ENCODE measurements at places on chromosomes 1 and 21. TPM values are rescaled to one million over a fixed set of nuclear protein-coding genes. Genes with fewer than 3 reads are reported as not detected.

The FASLG gene
- not detected for total RNA-seq

DNA sequence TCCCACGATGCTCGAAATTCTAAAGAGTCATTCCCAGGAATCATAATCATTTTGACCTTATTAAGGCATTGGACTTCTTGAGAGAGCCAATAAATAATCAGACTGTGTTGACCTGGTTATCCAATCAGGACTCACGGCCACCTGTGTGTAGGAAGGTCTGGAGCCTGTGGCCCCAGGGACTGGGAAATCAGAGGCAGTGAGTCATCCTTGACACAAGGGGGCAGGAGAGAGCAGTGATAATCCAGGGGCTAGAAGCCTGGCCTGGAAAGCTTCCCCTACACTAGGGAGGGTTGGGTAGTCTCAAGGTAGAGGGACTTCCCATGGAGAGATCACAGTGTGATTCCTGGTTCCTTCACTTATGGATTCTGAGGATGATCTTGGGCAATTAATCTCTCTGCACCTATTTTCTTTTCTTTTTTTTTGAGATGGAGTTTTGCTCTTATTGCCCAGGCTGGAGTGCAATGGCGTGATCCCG lies 4.7 kb downstream of the MR1 start:
- DNase-seq: peak; percentile 43

GRCh38 chr1:61375082-61375880 lies 292.9 kb downstream of the NFIA start:
- no peak for DNase-seq

GRCh38 chr1:153513023-153513422 lies 22.8 kb downstream of the S100A6 start:
- DNase-seq: no peak

The LMX1A gene
- not detected for total RNA-seq

DNA sequence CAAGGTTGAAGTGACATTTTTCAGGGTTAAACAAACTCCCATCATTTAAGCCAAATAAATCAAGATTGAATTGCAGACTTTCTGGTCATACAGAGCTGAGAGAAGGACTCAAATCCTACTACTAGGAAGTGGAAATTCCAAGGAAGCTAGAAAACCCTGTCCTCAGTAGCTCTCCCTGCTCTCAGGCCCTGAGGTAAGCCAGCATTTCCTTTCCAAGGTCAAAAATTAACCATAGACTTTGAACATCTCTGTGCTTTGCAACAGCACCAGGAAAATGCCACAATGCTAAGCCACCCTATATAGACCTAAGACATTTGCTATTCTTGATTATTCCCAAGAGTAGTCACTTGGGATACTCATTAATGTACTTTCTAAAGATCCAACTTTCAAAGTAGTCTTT lies 45.1 kb downstream of the LUZP1 start:
- no peak for DNase-seq

DNA sequence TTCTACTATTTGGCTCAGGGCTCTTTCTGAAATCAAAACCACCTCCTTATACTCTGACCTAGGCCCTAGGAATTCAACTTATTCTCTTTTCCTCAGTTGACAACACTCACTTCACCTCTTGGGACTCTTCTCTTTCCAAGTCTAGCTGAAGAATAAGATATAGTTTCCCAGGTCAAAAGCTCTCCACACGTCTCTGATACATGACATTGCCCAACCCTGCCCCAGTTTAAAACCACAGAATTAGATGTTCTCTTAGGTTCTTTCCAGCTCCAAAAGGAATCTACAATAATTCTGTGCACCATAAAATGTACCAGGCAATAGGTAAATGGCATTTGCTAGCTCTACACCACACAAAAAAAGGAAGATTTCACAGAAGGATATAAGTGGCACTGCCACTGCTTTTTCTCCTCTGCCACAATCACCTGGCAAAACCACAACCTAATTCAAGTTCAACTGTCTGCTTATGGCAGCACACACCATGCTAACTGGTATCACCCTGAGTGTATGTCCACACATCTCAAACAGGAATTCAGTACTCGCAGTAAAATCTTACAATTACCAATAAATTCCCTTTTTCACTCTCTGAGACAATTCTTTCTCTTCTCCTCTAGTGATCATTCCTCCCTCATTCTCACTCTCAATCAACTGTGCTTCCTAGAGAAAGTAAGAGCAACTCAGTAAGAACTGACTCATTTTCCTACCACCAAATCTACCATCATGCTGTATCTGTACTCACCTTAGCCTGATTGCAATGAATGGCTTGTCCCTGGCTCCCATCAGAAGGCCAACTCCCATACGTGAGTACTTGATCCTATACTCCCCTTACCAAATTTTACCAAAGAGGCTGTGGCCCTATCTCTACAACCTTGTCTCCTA lies 27.3 kb downstream of the ZBTB8OS start:
- no peak for DNase-seq

DNA sequence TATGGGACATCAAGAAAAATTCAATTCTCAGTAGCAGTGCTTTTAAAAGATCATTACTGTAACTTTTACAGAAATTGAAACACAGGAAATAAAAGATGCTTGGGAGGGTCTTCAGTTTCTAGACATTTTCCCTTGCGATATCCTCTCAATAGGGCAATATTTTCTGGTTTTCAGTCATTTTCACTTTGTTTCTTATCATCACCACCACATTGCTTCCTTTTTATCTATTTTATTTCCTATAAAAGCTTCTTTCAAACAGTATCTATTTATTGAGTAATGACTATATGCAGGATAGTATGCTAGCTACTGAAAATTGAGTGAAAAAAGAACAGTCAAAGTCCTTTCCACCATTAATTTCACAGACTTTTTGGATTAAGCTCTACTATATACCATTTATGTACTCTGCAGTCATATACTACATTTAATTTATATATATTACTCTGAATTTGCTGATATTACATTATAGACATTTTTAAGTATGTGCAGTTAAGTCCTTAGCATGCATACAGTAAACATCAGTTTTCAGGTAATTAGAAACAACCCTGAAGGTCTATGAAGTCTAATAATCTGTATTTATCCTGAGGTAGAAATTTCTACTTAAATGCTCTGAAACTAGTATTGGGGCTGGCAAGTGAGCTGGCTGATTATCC lies 18.7 kb downstream of the TRMT1L start:
- no peak for DNase-seq

The RCAN1 gene
- 56.0 TPM for total RNA-seq

The RAB7B gene
- total RNA-seq: 2.2 TPM

DNA sequence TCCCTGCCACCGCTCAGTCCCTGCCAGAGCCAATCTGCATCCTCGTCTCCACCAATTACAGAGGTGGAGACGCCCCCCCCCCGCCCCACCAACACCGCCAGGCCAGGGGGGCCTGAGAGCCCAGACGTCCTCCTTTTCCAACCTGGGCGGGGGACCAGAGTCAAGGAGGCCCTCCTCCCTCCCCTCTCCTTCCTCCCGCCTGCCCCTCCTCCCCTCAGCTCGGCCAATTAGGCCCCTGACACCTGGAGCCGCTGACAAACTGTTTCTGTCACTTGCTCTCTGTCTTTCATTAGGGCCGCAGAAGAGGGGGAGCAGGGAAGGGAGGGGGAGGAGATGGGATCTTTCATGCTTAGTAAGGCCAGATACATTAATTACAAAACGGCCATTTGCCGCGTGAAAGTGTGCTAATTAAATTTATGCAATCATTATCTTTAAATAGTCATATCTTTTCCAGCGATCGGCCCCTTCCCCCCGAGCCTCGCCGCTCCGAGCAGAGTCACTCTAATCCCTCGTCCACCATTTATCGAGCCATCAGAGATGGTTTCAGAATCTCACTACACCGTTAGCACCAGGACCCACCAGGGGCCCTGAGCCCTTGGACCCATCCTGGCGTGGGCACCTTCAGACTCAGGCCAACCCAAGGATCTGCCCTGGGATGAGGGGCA lies 94.7 kb downstream of the PAX7 start:
- DNase-seq: no peak

DNA sequence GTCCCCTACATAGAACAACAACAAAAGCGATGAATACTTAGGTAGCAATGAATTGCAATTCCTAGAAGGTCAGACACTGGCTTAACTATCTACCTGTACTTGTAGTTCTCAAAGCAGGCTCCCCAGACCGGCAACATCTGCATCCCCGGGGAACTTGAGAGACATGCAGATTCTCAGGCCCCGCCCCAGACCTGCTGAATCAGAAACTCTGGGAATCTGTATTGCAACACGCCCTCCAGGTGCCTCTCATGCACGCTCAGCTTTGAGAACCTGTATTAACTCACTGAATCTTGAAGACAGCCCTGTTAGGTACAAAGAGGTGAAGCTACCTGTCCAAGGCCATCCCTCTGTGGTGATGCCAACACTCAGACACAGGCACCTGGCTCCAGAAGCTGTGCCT lies 128.1 kb downstream of the KAZN start:
- no peak for DNase-seq

- no peak for DNase-seq
Measured at GRCh38 chr21:32163386-32163785, 115.5 kb downstream of the MIS18A start.

- peak; percentile 93 for DNase-seq
Measured at GRCh38 chr1:155324037-155324716, 3.5 kb downstream of the RUSC1 start.

- no peak for DNase-seq
Measured at GRCh38 chr21:41660748-41661147, 106.1 kb downstream of the RIPK4 start.

DNA sequence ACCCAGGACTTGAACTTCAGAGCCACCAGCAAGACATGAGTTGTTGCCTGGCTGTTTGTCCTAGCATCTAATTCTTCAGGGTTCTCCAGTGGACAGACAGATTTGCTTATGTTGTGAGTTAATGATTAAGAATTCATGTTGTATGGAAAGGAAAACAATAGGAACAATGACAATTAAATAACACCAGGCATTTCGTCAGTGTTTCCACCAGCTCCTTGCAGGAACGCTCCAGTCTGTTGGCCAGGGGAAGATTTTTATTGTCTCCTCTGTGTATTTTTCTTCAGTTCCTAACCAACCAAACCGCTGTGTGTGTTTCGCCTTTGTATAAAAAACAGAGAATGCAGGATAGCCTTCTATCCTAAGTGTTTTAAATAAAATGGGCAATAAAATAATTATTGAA lies 64.4 kb upstream of the PTGFR start:
- no peak for DNase-seq

The ZNF687 gene
- total RNA-seq: 29.4 TPM

The KIAA0040 gene
- total RNA-seq: 7.9 TPM

DNA sequence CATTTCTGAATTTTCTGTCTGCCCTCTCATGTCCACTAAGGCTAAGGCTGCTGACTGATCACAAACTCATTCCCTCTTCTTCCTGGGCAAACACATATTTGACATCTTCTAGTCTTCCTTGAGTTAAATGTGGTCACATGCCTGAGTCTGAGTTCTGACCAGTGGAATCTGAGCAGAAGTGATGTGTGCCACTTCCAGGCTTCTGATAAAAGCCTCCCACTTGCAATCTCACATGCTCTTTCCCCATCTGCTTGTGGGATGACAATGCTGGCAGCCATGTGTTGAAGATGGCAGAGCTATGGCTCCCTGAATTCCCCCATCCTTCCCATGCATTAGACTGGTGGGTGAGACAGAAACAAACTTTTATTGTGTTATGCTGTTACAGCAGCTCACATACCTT lies 149.9 kb upstream of the ZNF648 start:
- DNase-seq: no peak

The BOLA1 gene
- total RNA-seq: 20.0 TPM

DNA sequence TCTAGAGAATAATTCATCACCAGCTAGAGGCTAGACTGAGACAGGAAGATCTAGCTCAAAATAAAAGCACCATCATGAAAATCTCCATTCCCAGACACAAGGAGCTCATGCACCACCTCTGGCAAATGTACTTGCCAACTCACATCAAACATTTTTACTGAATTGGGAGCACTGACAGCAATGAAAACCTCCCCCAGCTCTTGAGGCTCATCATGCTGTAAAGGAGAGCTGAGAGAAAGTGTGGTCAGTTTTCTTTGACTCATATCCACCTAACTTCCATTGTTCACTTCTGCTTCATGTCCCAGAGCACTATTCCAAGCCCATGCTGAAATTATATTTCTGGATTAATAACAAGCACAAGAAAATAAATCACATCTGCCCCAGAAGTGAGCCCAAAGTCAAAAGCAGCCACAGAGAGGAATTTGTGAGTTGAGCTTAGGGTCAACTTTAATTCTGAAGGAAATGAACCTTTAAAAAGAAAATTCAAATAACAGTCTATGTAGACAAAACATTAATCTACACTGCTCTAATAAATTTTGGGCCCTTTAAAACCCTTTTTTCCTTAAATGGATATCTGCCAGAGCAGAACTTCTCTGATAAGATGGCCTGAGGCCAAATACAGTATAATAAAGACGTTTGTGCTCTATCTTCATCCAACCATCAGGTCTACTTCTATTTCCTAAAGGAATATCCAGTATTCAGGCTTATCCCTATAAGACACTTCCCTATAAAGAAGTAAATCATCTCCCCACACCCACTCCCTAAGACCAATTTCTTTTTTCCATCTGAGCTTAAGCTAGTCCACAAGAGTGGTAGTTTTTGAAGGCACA lies 85.9 kb upstream of the ADAM30 start:
- no peak for DNase-seq

- DNase-seq: no peak
Measured at GRCh38 chr1:67721650-67722291, 36.8 kb downstream of the GADD45A start.

- no peak for DNase-seq
Measured at GRCh38 chr1:54763816-54764132, 549 bp downstream of the PARS2 start.

DNA sequence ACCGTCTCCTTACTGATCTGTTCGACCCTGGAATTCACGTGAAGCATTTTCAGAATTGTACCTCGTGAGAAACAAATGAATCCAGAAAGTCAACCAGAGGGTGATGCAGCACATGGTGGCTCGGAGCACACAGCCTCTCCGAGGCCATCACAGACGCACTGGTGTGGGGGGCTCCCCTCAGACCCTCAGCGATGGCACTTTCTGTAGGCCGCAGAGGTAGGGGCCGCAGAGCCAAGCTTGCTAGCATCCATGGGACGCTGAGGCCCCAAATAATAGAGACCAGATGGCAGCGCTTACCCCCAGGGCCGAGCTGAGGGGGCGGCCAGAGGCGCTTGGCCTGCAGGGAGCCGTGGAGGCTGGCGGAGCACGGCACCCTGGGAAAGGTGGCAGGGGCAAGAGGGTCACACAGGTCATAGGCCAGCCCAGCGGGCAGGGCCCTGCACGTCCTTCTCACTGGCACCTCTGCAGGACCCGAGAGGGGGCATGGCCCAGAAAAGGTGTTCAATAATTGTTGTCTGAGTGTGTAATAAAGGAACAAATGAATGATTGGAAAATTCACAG lies 28.1 kb upstream of the COL6A2 start:
- no peak for DNase-seq

The OR10R2 gene
- total RNA-seq: not detected

DNA sequence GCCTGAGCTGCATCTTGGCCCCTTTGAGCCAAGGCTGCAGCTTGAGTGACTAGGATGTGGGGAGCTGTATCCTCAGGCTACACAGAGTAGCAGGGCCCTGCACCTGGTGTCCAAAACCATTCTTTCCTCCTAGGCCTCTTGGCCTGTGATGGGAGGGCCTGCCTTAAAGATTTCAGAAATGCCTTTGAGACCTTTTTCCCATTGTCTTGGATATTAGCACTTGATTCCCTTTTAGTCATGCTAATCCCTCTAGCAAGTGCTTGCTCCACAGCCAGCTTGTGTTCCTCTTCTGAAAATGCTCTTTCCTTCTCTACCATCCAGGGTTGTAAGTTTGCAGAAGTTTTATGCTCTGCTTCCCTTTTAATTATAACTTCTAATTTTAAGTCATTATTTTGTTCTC lies 21.7 kb upstream of the KIRREL1 start:
- no peak for DNase-seq

The CFAP74 gene
- 11.0 TPM for total RNA-seq

GRCh38 chr1:168535536-168535935 lies 8.3 kb downstream of the XCL2 start:
- DNase-seq: no peak

The RAVER2 gene
- total RNA-seq: 14.0 TPM

GRCh38 chr1:230632273-230632873 lies 9.9 kb upstream of the COG2 start:
- peak; percentile 44 for DNase-seq

Data from dorsolateral prefrontal cortex (tissue), 122 donors.